CD4-positive, alpha-beta memory T cell (primary cell): ENCODE measurements at places on chromosomes 6 and 20. TPM values are rescaled to one million over a fixed set of nuclear protein-coding genes. Genes with fewer than 3 reads are reported as not detected.

DNA sequence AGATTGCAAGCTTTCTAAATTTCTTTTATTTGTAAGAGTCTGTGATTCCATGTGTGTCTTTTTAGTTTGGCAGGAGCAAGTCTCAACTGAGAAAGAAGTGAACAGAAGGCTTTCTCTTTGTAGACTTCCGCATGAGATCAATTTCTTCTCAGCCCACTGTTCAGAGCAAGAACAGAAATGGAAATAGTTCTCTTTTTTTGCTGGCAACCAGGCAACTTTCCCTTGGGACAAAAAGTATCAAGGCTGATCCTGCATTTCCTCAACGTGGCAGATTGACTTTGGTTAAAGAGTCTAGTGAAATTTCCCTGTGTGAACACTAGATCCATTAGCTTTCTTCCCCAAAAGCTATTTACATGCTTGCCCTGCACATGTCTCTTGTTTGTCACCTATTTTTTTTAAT lies 46.8 kb upstream of the JAG1 start:
- DNase-seq, result no peak

DNA sequence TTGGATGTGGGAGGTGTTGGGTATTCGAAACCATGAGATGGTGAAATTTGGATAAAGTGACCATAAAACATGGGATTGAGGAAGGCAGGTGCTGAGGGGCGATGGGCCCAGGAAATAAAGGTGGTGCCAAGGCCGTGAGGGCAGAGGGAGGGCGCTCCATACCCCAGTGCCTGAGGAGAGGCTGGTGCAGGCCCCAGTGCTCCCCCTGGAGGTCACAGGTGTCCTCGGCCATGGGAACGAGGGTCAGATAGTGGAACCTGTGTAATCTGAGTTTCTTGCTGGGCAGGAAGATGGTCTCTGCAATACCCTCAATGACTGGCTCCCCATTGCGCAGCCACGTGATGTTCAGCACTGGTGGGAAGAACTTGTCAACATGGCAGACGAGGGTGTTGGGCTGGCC lies 16.2 kb downstream of the HLA-DPB1 start:
- DNase-seq, result peak; percentile 33

- no peak for DNase-seq
Measured at GRCh38 chr6:162726947-162727321, 632 bp downstream of the PRKN start.

DNA sequence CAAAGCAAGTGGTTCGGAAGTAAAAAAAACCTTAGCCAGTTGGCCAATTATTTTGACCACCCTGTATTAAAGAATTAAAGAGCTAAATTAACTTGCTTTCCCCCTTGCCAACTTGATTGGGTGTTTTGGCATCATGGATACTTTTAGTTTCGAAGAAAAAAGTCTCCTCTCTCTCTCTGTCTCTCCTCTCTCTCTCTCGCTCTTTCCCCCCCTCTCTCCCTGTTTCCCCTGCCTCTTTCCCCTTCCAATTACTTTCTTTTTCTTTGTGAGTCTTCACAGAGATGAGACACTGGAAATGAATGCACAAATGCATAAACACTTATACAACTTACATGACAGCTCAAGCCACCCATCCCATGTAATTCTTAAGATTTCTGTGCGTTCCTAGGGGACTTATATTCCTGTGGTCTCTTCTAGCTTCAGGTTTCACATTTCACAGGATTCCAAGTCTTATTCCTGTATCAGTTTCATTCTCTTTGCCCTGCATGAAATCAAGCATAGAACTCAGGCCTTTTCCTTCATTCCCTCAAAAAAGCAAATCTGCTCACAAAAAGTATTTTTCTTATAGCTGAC lies 32.9 kb upstream of the EYA4 start:
- DNase-seq, result no peak

- peak; percentile 57 for DNase-seq
Measured at GRCh38 chr6:73610444-73611275, 43.1 kb downstream of the SLC17A5 start.

- no peak for DNase-seq
Measured at GRCh38 chr6:100665041-100665380, 200.3 kb upstream of the SIM1 start.

DNA sequence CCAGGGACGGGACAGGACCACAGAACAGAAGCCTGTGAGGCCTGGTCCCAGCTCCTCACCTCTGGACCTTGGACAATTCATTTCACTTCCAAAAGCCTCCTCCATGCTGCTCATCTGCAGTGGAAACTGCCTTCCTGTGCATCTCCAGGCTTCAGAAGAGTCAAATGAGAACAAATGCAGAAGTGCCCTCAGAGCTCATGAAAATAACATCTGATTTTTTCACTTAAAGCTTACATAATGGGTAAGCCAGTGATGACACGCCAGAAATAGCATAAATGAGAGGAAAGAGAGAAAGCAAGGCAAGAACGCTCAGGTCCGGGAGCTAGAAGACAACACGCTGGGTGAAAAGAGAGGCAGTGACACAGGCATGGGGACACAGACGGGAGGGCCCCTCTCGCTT lies 7.9 kb downstream of the CNKSR3 start:
- DNase-seq, result no peak

DNA sequence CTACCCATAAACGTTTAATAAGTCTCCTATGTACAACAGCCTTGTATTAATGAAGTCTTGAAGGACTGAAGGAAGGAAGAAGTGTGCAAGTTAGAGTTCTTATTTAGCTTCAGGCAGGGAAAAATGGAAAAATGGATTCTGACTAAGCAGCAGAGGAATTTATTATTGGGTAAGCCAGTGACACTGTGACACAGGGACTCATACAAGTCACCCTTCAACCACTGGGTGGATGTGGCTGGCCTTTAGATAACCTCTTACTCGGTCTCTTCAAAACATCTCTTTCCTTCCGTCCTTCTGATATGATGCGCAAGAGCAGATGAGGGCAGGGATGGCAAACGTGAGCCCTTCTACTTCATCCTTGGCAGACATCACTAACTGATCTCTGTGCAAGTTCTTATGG lies 145.6 kb downstream of the DHX35 start:
- no peak for DNase-seq

GRCh38 chr6:157946053-157946617 lies 35.5 kb upstream of the SYNJ2 start:
- no peak for DNase-seq

- DNase-seq, result no peak
Measured at GRCh38 chr6:149414821-149415220, 14.8 kb downstream of the SUMO4 start.

GRCh38 chr6:328136-328670 lies 35.9 kb downstream of the DUSP22 start:
- DNase-seq, result no peak

DNA sequence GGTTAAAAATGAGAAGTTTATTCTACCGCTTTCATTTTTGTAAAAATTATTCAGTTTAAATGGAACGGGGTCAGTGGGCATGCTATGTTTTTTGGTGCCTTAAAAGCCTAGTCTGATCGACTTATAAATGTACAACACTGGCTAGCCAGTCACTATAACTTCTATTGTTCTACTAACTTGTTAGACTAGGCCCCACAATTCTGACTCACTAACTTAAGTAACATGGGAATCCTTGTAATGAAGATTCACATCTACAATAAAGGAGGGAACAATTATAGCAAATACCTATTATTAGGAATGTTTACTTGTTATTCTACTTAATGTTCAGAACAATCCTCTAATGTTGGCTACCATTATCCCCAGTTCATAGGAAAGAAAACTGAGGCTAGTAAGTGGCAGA lies 28.5 kb downstream of the REPS1 start:
- no peak for DNase-seq

DNA sequence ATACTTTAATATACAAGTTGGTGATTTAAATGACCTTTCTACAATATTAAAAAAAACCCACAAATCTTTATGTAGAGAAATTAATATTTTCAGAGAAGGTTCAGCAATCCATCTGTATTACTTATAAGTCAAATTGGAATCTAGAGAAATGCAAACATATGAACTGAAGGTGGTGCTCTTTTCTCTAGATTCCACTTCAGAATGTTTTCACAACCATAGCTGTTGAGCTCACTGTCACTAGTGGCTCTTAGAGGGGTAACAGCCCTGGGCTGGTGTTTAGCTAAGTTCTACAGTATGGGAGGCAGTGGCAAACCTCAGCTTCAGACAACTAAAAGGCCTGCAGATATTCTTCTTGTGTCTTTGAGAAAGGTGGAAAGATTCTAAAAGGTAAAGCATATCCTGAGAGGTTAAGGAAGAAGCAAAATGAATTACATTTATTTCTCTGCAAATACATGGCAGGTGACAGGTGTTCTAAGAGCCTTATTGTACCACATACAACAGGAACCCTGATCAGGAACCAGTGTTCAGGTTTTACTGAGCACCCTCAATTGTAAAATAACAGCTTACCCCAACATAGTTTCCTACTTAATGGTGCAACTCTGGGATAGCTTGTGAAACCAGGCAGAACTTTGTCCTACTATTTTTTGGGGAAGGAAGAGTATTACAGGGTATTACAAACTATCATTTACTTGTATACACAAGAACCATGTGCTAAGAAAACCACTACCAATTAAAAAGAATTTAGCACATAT lies 56.6 kb upstream of the SAMHD1 start:
- DNase-seq, result peak; percentile 69

DNA sequence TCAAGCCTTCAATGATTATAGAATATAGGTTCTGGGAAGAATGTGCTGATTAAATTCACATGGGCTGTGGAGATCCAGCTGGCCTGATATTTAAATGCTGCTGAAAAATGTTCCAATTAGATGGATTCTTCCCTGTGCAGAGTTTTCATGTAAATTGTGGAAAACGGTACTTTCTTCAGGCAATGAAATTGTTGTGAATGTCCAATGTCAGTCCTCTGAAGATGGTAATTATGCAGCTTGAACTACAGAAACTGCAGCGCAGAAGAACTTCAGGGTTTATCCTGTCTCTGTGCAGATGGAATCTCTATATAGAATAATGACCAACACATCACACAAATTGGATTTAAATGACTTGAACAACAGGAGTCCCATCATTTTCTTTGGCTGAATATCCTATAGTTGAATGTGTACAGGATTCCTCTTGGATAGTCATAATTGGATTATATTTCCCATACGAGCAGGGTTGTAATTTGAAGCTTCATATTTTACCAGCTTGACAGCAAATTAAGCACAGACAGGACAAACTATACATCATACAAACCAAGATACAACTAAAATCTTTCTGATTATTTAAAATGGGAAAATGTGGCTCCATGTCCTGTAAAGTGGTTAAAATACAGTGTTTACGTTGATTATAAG lies 82.3 kb downstream of the CAP2 start:
- no peak for DNase-seq

- DNase-seq, result no peak
Measured at GRCh38 chr6:28135393-28135792, 6.3 kb upstream of the ZKSCAN8 start.

- no peak for DNase-seq
Measured at GRCh38 chr20:11537032-11537431, 380.7 kb upstream of the BTBD3 start.

- DNase-seq, result no peak
Measured at GRCh38 chr20:17875981-17876385, 92.6 kb downstream of the SNX5 start.

DNA sequence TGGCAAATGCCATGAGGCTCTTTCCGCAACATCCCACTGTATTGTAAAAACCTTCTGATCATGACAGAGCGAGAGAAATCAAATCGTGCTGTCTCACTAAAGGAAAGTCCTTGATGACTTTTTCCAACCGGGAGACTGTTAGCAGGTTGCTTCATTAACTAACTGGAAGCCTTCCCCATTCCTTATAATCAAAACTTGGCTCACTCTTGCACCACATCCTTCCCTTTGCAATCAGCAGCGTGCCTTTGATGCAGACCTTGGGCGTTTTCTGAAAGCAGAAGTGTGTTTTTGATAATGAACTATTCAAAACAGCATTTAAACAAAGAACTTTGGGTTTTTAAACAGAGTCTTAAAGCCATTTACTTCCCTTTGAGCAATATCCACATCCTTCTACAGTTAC lies 96.2 kb upstream of the CNR1 start:
- no peak for DNase-seq

GRCh38 chr6:90214966-90215365 lies 81.7 kb downstream of the BACH2 start:
- no peak for DNase-seq

DNA sequence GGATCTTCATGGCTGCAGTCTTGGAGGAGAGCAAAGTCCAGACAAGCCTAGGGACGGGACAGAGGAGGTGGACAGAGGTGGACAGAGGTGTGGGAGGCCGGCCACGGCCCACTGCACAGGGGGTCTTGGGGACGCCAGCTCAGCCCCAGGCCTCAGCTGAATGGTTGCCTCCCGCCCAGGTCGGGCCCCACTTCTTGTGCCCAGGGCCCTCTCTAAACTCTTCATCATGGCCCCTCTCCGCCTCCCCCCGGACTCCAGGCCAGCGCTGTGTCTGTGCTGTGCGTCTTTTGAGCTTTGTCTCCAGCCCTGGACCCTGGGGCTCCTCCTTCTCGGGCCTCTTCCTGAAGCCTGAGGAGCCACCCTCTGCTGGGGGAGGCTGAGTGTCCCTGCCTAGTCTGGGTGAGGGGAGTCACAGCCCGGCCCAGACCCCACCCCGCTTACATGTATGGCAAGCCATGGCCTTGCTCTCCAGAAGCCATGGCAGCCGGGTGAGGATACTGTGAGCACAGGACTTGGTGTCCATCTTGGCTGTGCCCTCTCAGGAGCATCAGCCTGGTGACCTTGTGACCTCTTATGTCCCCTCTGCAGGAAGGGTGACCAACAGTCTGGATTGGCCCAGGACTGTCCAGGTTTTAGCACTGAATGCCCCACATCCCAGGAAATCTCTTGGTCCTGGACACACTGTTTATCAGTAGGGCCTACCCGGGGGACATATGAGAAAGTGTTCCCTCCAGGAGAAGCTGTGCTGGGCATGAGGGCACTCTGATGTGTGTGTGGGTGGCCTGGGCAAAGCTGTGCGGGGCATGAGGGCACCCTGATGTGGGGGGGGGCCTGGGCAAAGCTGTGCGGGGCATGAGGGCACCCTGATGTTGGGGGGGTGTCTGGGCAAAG lies 9.4 kb upstream of the NPBWR2 start:
- no peak for DNase-seq

DNA sequence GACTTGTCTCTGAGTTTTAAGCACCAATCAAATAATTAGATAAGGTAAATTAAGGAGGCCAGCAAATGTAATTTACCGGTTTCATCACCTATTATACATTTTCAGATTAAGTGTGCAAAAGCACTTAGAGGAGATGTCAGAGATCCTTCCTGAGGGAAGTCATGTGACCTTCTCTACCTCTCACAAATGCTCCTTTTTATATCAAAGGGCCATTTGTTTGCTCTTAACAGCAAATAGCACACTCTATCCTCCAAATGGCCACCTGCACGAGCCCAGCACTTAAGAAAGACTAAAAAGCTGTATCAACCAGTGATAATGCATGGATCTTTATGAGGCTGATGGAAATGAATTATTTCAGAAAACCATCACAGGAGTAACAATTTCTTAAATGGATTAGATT lies 149.4 kb downstream of the ELOVL4 start:
- no peak for DNase-seq

The C20orf202 gene
- not detected for total RNA-seq

The SEL1L2 gene
- total RNA-seq, result not detected

The KHDC1 gene
- 1.7 TPM for total RNA-seq

The SRSF12 gene
- not detected for total RNA-seq

The EPHA7 gene
- total RNA-seq, result not detected

The SYCP2L gene
- not detected for total RNA-seq

The ADGRG6 gene
- total RNA-seq, result 0.47 TPM

The NOTCH4 gene
- total RNA-seq, result 0.35 TPM

The BMP5 gene
- total RNA-seq, result not detected

The DLL1 gene
- total RNA-seq, result 3.4 TPM

The LTB gene
- total RNA-seq, result 835 TPM
